ENCODE measurements at places on chromosomes 2 and 18.
A peak's percentile ranks its signal among the peaks of the same experiment; 100 is the strongest.

- no peak for DNase-seq
Measured at GRCh38 chr18:48022021-48022420, 91.6 kb upstream of the SMAD2 start.

GRCh38 chr18:46575851-46576250 is 81.2 kb downstream of the LOXHD1 start:
- DNase-seq = no peak

- DNase-seq = no peak
Measured at GRCh38 chr2:164852086-164852485, 10.5 kb upstream of the COBLL1 start.

DNA sequence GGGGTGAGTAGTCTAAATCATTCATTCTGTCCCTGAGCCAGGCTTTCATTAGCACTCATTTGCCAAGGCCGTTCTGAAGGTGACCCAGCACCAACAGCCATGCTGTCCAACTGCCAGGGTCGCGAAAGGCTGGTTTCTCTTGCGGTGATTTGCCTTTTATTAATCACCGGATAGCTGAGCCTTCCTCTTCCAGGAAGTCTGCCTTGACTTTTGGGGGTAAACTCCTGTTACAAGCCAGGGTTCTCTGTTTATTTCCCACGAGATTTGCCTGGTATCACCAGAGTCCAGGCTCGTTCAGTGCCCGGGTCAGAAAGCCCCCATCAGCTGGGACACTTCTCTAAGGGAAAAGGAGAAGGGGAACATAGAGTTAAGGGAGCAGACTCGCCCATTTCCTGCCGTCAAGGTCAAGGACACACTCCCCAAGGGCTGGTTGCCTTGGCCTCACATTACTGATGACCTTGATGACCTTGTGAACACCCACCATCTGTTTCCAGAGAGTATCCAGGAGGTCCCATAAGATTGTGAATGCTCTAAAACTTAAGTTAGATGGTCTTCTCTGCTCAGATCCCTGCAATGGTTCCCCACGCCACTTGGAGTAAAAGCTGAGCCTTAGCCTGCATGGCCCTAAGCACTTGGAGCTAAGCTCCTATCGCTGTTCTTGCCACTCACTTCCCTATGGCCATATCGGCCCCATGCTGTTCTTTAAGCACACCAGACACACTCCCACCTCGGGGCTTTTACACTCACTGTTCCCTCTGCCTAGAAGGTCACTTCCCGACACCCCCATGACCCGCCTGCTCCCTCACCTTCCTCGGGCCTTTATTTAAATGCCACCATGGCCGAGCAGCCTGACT is 118.0 kb upstream of the STPG4 start:
- DNase-seq = no peak

GRCh38 chr2:173803449-173803848 is 161.7 kb downstream of the SP3 start:
- DNase-seq = no peak

DNA sequence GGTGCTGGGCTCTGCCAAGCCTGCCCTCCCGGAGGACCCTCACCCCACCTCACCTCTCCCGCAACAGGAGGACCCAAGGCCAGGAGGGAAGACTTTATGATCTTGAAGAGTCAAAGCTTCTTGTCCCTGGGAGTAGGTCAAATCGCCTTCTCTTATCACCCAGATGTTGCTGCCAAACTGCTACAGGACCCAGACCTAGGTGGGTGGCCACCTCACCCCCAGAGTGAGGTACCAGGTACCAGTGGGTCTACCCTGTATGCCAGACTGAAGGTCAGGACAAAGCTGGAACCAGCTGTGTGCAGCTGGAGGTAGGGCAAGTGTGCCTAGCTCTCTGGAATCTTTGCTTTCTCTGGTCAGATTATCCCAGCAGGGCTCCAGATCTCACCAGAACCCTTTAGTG is 197.2 kb downstream of the ZFP36L2 start:
- no peak for DNase-seq

DNA sequence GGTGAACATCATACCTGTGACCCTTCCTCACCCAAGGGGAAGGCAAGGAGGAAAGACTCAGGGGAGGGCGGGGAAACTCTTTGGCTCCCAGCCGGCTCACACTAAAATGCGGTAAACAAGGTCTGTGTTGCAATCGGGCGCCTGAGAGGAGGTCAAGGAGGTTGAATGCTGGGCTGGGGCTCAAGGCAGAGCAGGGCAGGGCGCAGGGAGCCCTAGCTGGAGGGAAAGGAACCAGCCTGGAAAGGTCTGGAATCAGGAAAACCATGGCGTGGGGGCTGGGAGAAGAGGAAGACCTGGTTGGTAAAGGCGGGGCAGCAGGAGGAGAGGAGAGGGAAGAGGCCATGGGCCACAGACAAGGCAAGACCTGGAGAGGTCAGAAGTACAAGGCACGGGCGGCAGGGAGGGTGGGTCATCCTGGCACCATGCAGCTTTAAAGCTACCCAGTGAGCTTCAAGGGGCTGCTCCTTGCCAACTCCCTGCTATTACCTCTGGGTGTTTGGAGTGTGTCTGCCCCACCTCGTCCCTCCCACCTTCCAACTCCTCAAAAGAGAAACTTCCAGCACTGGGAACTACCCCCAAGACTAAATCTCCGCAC is 4.8 kb upstream of the TMEM37 start:
- DNase-seq = no peak

- DNase-seq = peak; percentile 36
Measured at GRCh38 chr2:179422037-179422643, 157.5 kb upstream of the SESTD1 start.

DNA sequence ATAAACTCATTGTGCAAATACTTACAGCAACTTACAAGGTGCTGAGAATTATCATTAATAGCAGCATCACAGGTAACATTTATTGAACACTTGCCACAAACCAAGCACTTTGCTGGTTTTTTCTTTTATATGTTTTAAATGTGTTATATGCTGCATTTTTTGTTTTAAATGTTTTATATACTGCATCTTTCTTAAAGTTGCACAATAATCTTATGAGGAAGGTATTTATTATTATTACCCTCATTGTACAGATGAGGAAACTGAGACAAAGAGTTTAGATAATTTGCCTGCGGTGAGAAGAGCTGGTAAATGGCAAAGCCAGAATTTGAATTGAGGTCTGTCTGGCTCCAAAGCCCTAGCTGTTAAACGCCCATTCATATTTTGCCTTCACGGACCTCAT is 52.2 kb upstream of the RIOK3 start:
- DNase-seq = no peak

- no peak for DNase-seq
Measured at GRCh38 chr2:153005071-153005730, 286.8 kb downstream of the ARL6IP6 start.

- DNase-seq = no peak
Measured at GRCh38 chr18:78672862-78673446, 306.7 kb upstream of the SALL3 start.

GRCh38 chr2:12212841-12213597 is 466.6 kb downstream of the LPIN1 start:
- no peak for DNase-seq

DNA sequence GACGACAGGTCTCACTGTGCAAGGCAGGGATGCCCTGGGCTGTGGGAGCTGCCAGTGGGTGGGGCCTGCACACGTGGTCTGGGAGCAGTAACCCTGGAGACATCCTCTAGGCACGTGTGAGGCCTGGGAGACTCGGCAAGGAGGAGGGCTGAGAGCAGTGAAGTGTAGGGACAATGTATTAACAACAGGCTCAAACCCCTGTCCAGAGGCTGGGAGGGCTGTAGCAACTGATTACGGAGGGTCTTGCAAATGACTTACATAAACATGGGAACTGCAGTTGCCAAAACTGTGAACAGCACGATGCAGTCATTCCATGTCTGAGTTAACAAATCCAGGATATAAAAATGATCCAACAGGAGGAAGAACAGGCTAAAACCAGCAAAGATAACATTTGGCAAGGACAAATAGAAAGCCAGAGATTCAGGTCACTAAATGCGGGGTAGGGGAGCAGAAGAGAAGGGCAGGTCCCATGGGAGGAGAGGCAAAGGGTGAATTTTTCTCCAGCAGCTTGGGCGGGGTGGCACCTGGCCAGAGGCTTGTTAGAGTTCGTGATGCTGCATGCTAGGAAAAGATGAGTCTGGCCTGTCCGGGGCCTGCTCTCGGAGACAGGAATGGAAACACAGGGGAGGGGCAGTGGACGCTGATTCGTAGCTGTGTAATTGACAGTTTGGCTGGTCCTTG is 44.9 kb downstream of the CYP27C1 start:
- DNase-seq = no peak

GRCh38 chr2:177728399-177728765 is 335.8 kb downstream of the AGPS start:
- no peak for DNase-seq

- DNase-seq = no peak
Measured at GRCh38 chr2:241289053-241289452, 26.4 kb downstream of the HDLBP start.

- DNase-seq = no peak
Measured at GRCh38 chr2:225310745-225311144, 88.8 kb upstream of the NYAP2 start.

GRCh38 chr18:48393170-48393569 is 16.0 kb downstream of the ZBTB7C start:
- DNase-seq = no peak

Data from activated CD4-positive, alpha-beta T cell treated with anti-CD3 and anti-CD28 coated beads, Interleukin-2, amount 50 U/mL, for 1 hour (primary cell).